ENCODE measurements at places on chromosomes 1 and 21. TPM values are rescaled to one million over a fixed set of nuclear protein-coding genes. Genes with fewer than 3 reads are reported as not detected.
A peak's percentile ranks its signal among the peaks of the same experiment; 100 is the strongest.

DNA sequence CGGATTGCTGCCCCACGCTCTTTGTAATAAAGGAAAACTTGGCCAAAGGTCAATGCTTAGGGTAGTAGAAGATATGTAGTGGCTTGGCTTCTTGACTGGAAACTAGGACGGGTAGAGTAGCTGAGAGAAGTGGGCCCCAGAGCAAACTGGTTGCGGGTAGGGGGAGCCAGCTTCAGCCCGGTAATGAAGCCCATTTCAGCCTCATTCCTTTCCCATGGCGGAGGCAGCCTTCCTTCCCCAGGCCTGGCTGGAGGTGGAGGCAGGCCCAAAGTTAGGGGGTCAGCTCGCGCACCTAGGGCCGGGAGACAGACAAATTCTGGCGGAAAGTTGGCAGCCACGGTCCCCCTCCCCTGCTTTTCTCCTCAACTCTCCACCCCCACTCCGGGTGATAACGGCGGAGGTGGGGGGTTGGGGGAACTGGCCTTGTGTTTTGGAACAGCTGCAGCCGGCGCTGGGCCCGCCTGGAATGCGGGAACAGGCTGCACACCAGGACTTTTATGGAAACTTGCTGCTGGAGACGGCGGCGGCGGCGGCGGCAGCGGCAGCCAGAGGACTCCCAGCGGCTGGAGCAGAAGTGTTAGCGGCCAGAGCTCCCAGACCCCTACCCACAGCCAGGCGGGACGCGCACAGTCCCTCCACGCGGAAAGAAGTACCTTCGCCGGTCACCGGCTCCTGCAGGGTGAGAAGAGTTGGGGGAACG is at the start of gene NEXN:
TSS of gene NEXN (plus strand) at position 544 of the 700 bp plus-strand sequence. CDS start 27,483 bp downstream, outside the sequence.
- DNase-seq, result peak; percentile 85

The KIAA1614 gene
- 9.4 TPM for polyA plus RNA-seq

The SPATA46 gene
- polyA plus RNA-seq, result not detected

DNA sequence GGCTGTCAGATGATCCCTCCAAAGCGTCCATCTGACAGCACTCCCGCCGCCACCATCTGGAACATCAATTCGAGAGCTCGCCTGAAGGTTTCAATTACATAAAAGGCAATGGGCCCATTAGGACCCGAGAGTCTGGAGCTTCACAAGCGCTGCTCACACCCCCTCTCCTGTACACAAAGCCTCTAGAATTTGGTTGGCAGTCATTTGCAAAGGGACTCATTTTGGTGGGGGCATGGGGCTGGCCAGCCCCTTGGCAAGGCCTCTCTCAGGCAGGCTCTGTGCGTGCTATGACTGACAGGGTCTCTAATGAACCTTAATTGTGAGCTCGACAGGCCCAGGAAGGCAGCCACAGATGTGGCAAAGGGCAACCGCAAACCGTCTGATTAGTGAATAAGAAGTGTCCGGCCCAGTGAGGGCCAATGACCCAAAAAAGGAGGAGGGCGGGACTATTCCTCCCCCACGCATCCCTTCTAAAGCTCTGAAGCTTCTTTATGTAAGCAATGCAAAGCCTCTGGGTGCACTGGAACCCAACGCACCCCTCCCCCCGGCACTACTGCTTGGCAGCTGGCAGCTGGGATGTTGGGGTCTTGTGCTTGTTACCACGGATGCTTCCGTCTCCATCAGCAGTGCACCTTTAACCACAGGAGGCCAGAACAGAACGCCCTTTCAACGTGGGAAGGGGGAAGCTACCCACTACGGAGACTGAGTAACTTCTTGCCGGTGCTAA is 79.4 kb downstream of the CAPZB start:
- no peak for DNase-seq

The CLCA1 gene
- polyA plus RNA-seq, result not detected

GRCh38 chr1:43035821-43036741 is 77.4 kb upstream of the SLC2A1 start:
- DNase-seq, result no peak

- DNase-seq, result no peak
These were observed 13.5 kb upstream of the CD2 start for GRCh38 chr1:116740746-116741145.

The KIRREL1 gene
- polyA plus RNA-seq, result 3.2 TPM

DNA sequence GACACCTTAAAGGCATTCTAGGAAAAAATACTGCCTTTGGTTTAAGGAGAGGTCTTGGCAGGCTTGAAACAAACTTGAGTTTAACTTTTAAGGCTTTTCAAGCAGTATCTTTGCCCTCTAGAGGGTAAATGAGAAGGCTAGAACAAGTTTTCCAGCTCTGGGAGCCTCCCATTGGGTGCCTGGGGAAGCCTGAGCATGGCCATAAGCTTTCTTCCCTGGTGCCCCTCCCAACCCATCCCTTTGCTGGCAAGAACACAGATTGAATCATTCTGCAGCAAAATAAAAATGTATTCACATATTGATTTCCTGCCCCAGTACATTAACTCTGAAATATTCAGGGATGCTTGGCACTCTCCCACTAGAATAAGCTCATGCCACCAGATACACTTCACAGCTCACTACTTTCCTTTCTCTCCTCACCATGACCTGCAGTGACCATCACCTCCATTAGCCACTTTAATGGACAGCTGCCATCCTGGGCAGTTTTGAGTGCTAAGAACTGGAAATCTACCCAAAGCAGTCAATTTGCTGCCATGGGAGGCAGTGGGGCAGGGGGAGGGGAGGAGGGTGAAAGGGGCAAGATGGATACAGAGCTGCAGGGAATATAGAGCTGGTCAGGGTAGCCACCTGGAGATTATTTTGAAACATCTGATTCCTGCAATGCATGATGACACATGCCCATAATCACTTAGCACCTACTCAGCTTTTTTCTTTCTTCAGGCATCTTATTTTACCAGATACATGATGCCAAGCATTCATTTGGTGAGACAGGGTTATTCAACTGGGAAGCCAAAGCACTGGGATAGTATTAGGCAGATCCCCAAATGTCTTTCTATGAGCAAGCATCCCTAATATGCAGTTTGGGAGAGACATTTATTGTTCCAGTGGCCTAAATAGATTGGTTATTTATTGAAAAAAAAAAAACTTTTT is 140.6 kb downstream of the SYT2 start:
- DNase-seq, result no peak

The NBPF11 gene
- polyA plus RNA-seq, result 2.3 TPM

The UBL4B gene
- not detected for polyA plus RNA-seq

GRCh38 chr21:38794978-38795377 is 10.8 kb upstream of the ETS2 start:
- no peak for DNase-seq

DNA sequence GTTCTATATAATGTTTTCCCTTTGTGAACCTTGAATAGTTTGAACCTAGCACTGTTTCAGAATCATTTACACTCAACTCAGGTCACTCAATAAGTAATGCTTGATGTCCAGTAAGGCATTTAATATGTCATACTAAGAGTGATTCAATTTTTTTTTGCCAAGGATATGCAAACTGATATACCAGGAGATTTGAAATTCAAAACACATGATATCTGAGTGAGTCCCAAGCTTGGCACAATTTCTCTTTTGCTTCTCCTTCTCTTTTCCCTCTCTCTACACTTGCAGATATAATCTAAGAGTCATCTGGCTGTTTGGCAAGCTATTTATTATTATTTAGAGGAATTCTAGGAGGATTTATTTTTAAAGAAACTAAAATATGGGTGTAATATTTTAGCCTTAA is 61.6 kb upstream of the SPAG17 start:
- DNase-seq, result no peak

GRCh38 chr1:91725618-91725988 is 160.3 kb downstream of the TGFBR3 start:
- DNase-seq, result no peak

GRCh38 chr1:232038706-232039677 is 412.4 kb downstream of the DISC1 start:
- DNase-seq, result peak; percentile 35

DNA sequence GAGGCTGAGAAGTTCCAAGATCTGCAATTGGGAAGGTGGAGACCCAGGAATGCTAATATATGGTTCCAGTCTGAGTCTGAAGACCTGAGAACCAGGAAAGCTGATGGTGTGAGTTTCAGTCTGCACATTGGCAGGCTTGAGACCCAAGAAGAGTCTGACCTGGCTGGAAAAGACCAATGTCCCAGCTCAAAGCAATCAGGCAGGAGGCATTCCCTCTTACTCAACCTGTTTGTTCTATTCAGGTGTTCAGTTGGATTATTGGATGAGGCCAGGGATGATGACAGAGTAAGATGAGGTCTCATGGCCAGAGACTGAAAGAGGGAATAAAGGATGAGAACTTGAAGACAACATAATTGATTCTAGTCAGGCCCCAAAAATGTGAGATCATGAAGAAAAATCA is 50.1 kb downstream of the SPATA46 start:
- no peak for DNase-seq

DNA sequence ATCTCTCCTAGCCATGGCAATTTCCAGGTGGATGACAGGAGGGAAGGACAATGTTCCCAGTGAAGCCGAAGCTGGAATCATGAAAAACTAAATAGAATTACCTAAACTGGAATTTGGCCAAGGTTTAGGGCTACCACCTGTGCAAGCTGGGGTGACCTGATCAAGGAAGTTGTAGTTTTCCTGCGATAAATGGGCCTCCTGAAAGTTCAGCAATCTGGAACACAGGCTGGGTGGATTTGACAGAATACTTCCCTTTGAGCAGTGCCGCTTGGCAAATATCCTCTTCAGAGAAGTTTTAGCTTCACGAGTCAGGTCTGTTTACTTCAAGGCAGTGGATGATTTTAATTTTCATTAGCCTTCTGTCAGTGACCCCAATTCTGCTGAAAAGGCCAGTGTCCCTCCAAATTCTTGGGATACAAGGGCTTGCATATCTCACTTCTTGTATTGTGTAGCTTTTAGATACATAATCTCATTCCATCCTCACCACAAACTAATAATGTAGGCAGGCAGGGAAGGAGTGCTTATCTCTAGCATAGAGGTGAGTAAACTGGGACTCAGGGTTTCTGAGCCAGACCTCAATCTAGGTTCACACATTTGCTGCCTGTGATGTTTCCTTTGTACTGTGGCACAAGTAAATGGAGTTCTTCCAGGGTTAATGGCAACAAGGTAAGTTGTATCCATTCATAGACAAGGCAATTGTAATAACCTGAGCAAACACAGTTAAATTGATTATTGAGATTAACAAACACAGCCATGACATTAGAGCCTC is 349.4 kb downstream of the NUF2 start:
- no peak for DNase-seq

DNA sequence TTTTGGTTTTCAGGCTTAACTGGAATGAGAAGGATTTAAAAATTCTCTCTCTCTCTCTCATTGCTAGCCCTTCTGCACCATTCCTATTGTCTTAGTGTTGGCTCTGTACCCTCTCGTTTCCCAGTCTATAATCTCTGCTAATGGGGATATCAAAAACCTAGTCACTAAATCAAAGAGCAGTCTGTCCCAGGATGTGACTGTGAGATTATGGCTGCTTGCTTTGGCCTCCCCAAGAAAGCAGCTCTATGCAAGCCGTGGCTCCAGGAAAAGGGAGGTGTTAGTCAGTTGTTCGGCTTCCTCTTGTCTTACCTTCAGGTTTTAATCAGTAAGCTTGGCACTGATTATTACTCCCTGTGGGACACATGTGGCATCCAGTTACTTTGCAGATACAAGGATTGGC is 468.8 kb downstream of the USP25 start:
- DNase-seq, result no peak

The ELAPOR1 gene
- polyA plus RNA-seq, result 0.04 TPM

The CLIC6 gene
- 5.5 TPM for polyA plus RNA-seq

The HSD3B2 gene
- polyA plus RNA-seq, result not detected

GRCh38 chr21:44485254-44485793 is 30.0 kb downstream of the LRRC3 start:
- DNase-seq, result no peak

- DNase-seq, result no peak
These were observed 7.8 kb upstream of the PLEKHG5 start for GRCh38 chr1:6499296-6499695.

- no peak for DNase-seq
These were observed 188.5 kb upstream of the CHRM3 start for GRCh38 chr1:239197871-239198270.

The LCE1F gene
- not detected for polyA plus RNA-seq

DNA sequence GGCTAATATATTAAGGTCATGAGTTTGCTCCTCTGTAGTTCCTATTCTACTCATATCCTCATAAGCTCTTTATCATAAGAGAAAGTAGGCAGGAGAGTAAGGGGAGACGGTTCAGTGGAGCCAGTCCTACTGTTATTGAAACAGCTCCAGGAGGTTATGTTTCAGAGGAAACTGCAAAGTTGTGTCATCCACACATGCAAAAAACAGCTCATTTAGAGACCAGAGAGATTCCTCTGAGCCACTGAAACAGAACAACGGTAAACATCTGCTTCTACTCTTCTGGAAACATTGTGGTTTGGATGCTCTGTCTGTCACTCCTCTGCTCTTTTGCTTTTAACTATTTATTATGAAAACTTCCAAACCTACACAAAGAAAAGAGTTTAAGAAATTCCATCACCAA is 66.3 kb upstream of the PPP2R5A start:
- DNase-seq, result no peak

GRCh38 chr1:33903210-33903589 is 39.3 kb downstream of the HMGB4 start:
- no peak for DNase-seq

The CA14 gene
- polyA plus RNA-seq, result 3.1 TPM

The KRTAP7-1 gene
- not detected for polyA plus RNA-seq

The SELL gene
- polyA plus RNA-seq, result 0.34 TPM

DNA sequence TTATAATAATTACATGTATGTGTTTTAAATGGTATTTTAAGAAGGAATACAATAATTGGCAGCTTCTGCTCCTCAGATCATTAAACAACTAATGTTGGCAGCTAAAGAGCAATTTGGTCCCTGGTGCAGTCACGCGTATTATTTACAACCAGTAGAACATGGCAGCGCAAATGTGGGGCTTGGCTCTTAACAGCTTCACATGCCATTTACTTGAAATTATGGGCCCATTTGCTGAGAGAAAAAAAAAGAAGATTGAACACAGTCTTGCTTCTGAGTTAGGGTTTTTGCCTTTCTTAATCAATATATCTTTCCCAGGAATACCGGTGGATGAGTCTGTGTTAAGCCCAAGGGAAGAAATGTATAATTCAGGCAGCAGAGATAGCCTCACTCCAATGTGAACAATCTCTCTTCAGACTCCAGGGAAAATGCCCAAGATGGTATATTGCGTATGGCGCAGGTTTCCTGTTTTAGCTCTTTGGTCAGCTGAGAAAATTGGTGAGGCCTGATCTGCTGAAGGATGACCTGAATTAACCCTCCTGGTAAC is 174.5 kb downstream of the DISC1 start:
- no peak for DNase-seq

- no peak for DNase-seq
These were observed 18.3 kb upstream of the PPIE start for GRCh38 chr1:39720094-39720999.

The NBPF10 gene
- 0.47 TPM for polyA plus RNA-seq

DNA sequence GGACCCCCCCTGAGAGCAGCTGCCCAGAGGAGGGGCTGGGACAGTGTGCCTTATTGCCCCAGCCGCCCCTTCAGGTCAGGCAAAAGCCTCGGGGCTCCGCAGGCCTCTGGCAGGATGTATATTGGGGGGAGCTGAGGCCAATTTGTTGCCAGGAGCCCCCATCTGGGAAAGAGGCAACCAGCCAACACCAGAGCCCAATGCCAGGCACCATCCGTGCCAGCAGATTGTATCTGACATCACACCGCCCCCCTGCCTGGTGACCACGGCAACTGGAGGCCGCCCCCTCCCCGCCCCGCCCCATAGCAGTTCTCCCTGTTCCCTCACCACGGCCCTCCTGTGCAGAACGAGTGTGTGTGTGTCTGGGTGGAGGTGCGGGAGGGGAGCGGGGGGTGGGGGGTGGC is 3.6 kb upstream of the PLEKHG5 start:
- no peak for DNase-seq

Data from heart left ventricle (tissue), 16 donors.